ENCODE measurements at places on chromosomes 1 and 21.

GRCh38 chr1:16925635-16926490 lies 4.1 kb downstream of the CROCC start:
- DNase-seq = no peak

- DNase-seq = no peak
Measured at GRCh38 chr1:65250826-65251225, 58.5 kb upstream of the DNAJC6 start.

DNA sequence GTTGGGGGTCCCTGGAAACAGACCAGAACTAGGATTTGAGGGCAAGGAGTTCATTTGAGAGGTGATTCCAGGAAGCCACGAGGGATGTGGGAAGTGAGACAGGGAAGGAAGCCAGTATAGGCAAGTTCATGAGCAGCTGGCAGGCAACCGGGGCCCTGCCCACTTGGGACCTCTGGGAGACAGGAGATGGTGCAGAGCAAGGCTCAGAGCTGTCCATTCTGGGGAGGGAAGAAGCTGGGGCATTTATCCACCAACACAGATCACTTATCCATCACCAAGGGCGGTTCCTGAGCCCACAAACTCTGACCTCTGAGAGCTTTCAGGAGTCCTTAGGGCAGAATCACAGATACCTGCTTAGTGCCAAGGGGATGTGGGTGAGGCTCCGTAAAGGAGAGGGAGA lies 16.8 kb downstream of the EDN2 start:
- DNase-seq = no peak

GRCh38 chr21:26072666-26073615 lies 97.6 kb downstream of the APP start:
- DNase-seq = no peak

GRCh38 chr1:19385221-19385620 lies 73.1 kb downstream of the SLC66A1 start:
- no peak for DNase-seq

GRCh38 chr1:208524925-208525324 lies 280.7 kb upstream of the PLXNA2 start:
- no peak for DNase-seq

- no peak for DNase-seq
Measured at GRCh38 chr1:181508486-181509165, 25.3 kb downstream of the CACNA1E start.

GRCh38 chr1:14180738-14181137 lies 417.7 kb upstream of the KAZN start:
- no peak for DNase-seq

- DNase-seq = no peak
Measured at GRCh38 chr1:183590244-183591191, at the start of gene NCF2. TSS of gene NCF2 (minus strand) at chr1:183590459. CDS start at chr1:183590329, 130 bp downstream.

- no peak for DNase-seq
Measured at GRCh38 chr1:118157506-118157905, 27.5 kb downstream of the SPAG17 start.

- DNase-seq = no peak
Measured at GRCh38 chr21:41681939-41682718, 84.7 kb downstream of the RIPK4 start.

GRCh38 chr21:45906859-45907258 lies 74.7 kb upstream of the COL6A1 start:
- DNase-seq = no peak

DNA sequence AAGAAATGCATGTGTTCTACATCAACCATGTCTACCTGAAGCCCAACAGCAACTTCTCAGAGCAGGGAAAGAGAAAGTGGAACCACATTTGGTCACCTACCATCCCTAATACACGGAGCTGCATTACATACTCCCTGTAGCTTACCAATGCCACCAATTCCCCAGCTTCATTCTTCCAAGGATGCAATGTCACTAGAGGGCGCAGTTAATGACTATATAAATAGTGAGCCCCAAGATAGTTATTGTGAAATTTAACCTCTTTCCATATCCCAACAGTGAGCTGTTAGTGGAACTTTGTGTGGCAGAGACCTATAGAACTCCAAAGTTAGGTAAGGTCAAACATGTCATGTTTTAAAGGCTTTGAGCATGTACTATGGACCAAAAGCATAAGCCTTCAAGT lies 618.3 kb downstream of the SMYD3 start:
- DNase-seq = no peak

DNA sequence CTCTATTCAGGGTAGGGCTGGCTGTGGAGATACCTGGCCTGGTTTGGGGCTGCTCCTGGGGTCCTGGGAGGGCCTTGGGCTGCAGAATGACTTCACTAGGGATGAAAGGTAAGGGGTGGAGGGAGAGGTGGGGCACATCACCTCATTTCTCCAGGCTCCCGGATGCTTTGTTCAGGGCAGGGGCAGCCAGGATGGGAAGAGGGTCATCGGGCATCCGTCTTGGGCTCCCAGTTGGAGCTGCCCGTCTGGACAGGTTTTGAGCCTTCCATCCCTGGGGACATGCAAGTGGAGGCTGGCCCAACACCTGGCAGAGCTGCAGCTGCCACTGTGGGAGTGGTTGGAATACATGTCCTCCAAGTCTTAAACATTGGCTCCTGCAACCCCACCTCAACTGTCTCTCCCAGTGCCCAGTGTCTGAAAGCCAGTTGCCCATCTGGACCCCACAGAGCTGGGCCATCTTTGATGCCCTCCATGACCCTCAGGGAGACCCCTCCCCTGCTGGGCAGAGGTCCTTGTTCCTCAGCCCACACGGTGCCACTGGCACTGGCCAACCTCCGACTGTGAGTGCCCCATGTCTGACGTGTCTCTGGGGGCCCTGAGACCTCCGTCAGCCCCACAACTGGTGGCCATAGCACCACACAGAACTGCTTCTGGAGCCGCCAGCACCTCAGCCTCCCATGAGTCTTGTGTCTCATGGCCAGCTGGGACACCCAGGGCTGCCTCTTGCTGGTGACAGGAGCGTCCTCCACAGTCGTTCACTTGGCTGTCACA lies 52.8 kb downstream of the TRIM11 start:
- no peak for DNase-seq
